ENCODE measurements at places on chromosomes 1 and 21.

- no peak for DNase-seq
Observed at GRCh38 chr1:30638811-30639210, 84.6 kb downstream of the MATN1 start.

DNA sequence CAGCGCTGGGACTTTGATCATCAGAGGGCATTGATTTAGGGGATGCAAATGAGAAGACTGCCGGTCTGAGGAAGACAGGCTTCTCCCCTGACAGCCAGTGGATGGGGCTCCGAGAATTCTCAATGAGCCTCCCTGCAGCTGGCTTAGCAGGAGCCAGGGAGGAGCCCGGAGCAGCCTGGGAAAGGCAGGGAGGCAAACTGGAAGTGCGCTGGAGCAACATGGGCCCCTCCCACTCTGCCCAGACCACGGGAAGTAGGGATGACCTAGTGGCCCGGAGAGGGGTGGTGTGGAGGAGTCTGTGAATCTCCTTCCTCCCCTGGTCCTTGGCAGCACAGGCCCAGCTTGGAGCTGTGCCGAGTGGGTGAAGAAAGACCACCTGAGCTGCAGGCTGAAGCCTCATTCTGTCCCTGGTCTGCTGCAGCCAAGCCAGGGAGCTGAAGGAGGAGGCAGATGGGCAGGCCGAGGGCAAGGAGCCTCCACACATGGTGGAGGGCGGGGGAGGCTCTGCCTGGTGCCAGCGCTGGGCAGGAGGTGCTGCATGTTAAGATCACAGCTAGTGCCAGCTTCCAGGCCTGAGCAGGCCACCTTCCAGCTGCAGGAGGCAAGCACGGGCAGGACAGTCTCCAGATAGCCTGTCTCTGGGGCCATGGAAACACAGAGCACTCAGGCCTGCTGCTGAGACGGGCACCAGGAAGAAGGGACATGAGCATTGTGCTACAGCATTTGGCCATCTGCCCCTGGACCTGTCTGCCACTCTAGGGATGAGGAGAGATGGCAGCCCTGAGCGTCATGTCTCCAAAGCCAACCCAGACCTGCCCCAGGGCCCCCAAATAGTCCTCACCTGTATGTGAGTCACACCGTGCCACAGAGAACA, 12.2 kb upstream of the CLSTN1 start:
- peak; percentile 17 for DNase-seq

DNA sequence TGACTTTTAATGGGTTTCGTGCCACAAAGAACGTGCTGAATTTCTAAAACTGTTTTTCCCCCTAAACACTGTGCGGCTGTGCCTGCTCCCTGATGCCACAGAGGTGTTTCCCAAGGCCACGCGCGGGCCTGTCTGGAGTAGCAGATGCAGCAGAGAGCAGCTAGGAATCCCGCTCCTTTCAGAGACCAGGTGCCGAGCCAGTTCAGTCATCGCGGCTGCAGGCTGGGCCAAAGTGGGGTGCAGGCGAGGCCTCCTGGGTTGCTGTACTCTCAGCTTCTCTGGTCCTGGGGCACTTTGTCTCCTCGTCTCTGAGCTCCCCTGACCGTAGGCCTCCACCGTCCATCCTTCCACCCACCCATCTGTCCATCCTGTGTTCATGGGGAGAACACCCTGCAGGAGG, 17.4 kb upstream of the DIP2A start:
- no peak for DNase-seq

DNA sequence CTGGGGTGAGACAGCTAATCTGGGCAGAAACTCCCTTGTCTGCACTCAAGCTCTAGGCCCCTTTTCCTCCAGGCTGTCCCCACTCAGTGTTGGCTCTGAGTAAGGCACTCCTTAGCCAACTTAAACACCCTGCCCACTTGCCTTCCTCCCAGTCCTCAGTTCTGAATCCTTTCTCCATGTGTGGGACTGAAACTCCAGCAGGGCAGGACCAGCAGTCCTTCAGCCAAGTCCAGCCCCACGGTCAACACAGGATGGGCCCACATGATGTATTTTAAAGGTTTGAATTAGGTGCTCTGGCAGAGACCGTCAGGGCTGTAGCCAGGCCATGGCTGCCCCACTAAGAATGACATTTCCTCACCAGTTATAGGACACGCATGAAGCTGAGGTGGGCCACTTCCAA, 107.8 kb downstream of the EDEM3 start:
- no peak for DNase-seq

DNA sequence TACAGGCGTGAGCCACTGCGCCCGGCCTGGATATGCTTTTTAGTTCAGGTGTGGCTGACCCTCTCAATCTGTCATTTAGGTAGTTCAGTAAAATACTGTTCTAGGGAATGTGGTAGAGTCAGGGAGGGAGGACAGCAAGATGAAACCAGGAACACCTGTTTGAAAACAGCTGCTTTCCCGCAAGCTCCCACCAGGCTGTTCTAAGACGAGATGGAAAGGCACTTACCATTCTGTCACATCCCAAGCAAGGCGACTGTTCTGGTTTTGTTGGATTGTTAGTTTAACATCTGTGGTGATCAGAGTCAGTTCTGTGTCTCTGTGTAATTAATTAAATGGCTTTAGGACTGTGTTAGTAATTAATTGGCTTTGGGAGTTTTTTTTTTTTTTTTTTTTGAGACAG, 2.9 kb downstream of the CHAF1B start:
- DNase-seq, result no peak

DNA sequence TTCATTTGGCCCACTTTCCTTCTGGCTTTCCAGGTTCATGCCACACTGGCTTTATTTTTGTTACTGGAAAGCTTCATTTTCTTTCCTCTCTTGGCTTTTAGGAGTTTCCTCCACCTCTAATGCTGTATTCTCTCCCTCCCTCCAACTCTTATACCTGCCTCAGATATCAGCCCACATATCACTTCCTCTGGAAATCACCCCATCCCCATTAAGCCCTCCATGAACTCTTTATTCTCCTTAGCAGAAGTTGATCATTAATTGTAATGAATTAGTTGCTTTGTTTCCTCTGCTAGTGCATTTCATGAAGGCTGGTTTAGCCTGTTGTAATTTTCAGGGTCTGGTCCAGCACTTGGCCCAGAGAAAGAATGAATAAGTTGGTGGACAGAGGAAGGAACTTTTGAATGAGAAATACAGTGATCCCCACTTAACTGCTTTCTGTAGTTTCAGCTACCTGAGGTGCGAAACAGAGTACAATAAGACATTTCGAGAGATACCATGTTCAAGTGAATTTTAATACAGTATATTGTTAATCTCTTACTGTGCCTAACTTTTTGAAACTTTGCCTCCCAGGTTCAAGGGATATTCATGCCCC, 1.7 kb downstream of the SOAT1 start:
- DNase-seq, result no peak

DNA sequence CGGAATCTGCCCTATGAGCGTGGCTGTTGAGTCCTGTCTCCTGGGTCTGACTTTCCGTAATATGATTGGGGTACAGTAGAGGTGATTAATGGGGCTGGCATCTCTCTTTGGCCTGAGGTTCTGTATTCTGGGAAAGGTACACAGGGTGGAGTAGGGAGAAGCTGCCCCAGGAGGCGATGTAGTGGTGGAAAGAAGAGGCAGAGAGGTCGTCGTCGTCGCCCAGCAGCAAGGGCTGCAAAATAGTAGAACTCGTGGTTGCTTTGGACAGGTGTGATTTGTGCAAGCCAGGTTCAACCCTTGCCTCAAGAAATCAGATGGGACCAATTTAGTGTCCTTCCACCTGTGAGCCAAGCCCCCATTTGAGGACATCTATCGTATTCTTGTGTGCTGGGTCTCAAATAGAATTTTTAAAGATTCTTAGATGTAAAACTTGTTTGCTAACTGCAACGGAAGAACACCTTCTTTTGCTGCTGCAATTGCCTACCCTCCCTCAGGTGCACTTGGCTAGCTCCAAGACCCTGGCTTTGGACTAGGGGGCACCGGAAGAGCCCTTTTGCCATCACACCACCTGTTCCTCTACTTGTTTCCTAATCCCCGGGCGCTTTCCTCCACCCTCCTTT, 1.3 kb upstream of the HMGN2 start:
- no peak for DNase-seq
